Subcutaneous preadipocyte (primary cell): ENCODE measurements at places on chromosomes 3 and 15. TPM values are rescaled to one million over a fixed set of nuclear protein-coding genes. Genes with fewer than 3 reads are reported as not detected.

Gene RASGRP1
- not detected in 2 replicates for total RNA-seq

Gene TGM4
- under 0.01 and 0.39 TPM in 2 replicates for total RNA-seq

Gene C15orf40
- total RNA-seq, result 10.6 and 18.0 TPM in 2 replicates

Gene SLC9C1
- under 0.01 TPM in 1 of 2 replicates, not detected in the other for total RNA-seq

Gene FGD5
- total RNA-seq, result 5.3 and 10.3 TPM in 2 replicates

Gene RTP3
- not detected in 2 replicates for total RNA-seq

Gene SOX14
- not detected in 2 replicates for total RNA-seq

Gene STXBP5L
- not detected in 2 replicates for total RNA-seq

Gene BCL2A1
- total RNA-seq, result 0.20 and 1.1 TPM in 2 replicates

Gene PRSS50
- not detected in 2 replicates for total RNA-seq

Gene PROS1
- total RNA-seq, result 21.5 and 38.6 TPM in 2 replicates

Gene SERINC4
- total RNA-seq, result 0.20 TPM in 1 of 2 replicates, not detected in the other

Gene NUP210
- not detected in 2 replicates for total RNA-seq

Gene WDR73
- 31.6 and 35.2 TPM in 2 replicates for total RNA-seq

Gene SPINT1
- total RNA-seq, result under 0.01 TPM in 1 of 2 replicates, not detected in the other

Gene CCDC13
- 1.4 and 2.2 TPM in 2 replicates for total RNA-seq

Gene LDHAL6B
- total RNA-seq, result not detected in 2 replicates

Gene FRMD5
- under 0.01 and 0.20 TPM in 2 replicates for total RNA-seq

Gene GRIP2
- total RNA-seq, result not detected in 2 replicates

Gene ARL6
- 4.4 and 8.6 TPM in 2 replicates for total RNA-seq

Gene SLC15A2
- total RNA-seq, result under 0.01 TPM in 1 of 2 replicates, not detected in the other

Gene MITF
- total RNA-seq, result 3.9 and 6.2 TPM in 2 replicates

Gene ACKR2
- total RNA-seq, result 0.20 TPM in 1 of 2 replicates, not detected in the other

Gene ECE2
- not detected in 2 replicates for total RNA-seq

Gene KLF15
- total RNA-seq, result 2.0 and 4.4 TPM in 2 replicates

Gene CCNB2
- 40.1 and 42.2 TPM in 2 replicates for total RNA-seq

Gene STRA6
- total RNA-seq, result not detected in 2 replicates

Gene GOLGA8S
- not detected in 2 replicates for total RNA-seq

Gene ERICH6
- total RNA-seq, result under 0.01 TPM in 1 of 2 replicates, not detected in the other

Gene BUB1B
- 18.4 and 40.1 TPM in 2 replicates for total RNA-seq

Gene ZNF385D
- 5.1 and 6.1 TPM in 2 replicates for total RNA-seq

Gene TMEM45A
- 20.7 and 39.7 TPM in 2 replicates for total RNA-seq

Gene SCG3
- total RNA-seq, result not detected in 2 replicates
